ENCODE measurements at places on chromosomes 2 and 18. TPM values are rescaled to one million over a fixed set of nuclear protein-coding genes. Genes with fewer than 3 reads are reported as not detected.

DNA sequence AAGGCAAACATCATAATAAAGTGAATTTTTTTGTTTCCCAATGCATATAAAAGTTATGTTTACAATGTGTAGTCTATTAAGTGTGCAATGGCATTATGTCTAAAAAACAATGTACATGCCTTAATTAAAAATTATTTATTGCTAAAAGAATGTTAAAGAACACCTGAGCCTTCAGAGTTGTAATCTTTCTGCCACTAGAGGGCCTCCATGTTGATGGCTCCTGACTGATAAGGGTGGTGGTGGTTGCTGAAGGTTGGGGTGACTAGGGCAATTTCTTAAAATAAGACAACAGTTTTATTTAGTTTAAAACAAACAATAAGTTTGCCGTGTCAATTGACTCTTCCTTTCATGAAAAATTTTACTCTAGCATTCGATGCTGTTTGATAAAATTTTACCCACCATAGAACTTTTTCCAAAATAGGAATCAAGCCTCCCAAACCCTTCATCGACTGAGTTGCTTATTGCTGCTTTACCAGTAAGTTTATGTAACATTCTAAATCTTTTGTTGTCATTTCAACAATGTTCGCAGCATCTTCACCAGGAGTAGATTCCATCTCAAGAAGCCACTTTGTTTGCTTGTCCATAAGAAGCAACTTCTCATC is 32.3 kb downstream of the MAP3K2 start:
- no peak for DNase-seq

GRCh38 chr18:42882122-42882521 is 233.4 kb downstream of the RIT2 start:
- DNase-seq: no peak

- no peak for DNase-seq
These were observed at the start of gene FER1L5 for GRCh38 chr2:96642564-96643360. FER1L5 (plus strand) TSS chr2:96642764; CDS start chr2:96642837, 73 bp downstream.

GRCh38 chr2:101463911-101464641 is 10.8 kb downstream of the RFX8 start:
- no peak for DNase-seq

DNA sequence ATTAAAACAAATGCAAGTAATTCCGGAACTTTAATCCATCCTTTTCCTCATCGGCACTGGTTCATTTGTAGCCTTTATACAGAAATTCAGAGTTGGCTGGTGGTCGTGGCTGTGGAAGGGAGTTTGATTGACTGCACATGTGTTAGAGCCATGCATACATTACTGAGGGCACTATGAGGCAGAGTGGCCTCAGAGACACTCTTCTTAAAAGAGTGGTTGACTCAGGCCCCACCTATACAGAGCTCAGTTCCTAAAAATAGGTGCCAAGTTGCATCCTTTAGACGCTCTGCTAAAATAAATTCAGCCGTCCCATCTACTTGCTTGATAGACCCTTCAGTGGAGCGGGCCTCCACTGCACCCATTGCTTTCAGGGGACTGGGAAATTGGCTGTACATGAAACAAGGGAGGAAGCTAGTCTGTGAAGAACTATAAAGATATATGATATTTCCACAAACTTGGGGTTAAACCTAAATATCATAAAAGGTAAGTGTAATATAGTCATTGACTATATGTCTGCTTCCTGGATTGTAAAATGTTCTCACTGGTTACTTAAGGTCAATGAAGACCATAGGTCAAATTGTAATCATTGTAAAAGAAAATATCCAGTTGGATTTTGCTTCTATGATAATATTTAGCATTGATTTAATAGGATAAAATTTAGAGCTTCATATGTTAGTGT is 298.9 kb downstream of the XIRP2 start:
- no peak for DNase-seq

GRCh38 chr2:48145845-48146452 is 239.7 kb upstream of the FBXO11 start:
- no peak for DNase-seq

GRCh38 chr2:168607992-168608391 is 151.9 kb downstream of the CERS6 start:
- DNase-seq: no peak

GRCh38 chr2:37059841-37060240 is 24.3 kb downstream of the HEATR5B start:
- DNase-seq: no peak

DNA sequence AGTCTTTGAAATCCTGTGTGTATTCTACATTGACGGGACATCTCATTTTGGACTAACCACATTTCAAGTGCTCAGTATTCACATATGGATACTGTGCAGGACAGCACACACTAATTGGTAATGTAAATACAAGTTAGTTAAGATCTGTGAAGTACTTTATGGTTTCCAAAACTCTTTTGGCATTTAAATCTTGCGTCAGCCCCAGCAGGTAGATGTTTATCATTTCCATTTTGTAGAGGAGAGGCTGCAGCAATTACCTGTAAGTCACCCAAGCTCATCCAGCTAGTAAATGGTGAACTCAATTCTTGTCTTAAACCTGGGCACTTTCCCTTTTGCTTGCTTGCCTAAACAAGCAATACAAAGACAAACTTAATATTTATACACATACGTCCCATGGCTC is 1.6 kb upstream of the NAGK start:
- DNase-seq: no peak

The SCYGR2 gene
- not detected for total RNA-seq

The MROH2A gene
- not detected for total RNA-seq

The ZNG1B gene
- 34.9 TPM for total RNA-seq

The NCKAP5 gene
- 10.5 TPM for total RNA-seq

The CHRND gene
- not detected for total RNA-seq

The CDK15 gene
- total RNA-seq: 2.3 TPM
